ENCODE measurements at places on chromosomes 11 and 22.

DNA sequence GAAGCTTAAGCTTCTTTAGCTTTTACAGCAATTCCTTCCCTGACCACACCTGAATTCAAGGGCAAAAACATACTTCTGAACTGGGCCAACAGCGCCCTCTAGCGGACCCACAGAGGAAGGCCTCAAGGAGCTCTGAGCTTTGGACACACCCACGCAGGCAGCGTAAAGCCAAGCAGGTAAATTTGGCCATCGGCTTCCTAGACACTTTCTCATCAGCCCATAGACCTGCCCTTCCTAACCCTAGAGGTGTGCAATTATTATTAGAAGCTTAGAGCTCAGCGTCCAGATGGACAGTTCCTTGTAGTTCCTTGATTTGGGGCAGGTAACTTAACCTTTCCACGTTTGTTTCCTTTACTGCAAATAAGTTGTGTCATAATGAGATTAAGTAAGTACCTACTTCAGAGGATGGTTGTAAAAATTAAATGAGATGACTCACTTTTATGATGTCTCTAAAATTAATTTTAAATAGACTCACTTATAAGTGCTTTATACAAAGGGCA is 25.7 kb upstream of the HMGXB4 start:
- DNase-seq = no peak

DNA sequence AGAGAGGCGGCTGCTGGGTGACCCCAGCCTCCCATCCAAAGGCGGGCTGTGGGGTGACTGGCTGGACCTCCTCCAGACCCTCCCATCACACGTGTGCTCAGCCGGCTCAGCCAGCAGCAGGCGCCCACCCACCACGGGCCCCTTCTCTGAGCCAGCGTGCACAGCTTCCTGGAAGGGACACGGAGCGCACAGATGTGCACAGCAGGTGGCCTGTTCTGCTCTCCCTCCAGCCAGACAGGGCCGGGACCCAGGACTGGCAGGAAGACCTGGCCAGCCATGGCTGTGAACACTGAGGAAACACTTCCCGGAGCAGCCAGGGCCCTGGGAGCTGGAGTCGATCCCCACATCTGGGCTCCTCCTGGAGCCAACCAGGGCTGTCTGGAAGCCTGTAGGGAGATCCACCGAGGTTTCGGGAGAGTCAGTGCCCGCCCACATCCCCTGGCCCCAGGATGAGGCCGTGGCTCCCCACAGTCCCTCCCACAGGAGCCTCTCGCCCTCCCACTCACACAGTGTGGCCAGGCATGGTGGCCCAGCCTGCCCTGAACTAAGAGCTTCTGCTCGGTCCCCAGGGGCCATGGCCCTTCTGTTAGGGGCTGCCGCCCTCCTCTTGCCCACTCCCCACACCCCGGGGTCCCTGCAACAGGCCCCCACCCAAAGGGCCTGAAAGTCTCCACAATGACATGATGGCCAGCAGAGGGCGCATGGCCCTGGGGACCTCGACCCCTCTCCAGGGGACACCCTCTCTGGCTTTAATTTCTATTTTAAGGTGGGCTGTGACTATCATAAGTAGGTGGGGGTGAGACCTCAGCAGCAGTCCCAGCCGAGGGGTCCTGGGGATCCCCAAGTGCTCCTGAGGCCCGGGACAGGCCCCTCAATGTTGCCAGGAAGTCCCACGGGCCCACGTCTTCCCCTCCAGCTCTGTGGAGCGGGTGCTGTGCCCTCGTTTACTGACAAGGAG is 90.6 kb upstream of the FGF3 start:
- DNase-seq = no peak

DNA sequence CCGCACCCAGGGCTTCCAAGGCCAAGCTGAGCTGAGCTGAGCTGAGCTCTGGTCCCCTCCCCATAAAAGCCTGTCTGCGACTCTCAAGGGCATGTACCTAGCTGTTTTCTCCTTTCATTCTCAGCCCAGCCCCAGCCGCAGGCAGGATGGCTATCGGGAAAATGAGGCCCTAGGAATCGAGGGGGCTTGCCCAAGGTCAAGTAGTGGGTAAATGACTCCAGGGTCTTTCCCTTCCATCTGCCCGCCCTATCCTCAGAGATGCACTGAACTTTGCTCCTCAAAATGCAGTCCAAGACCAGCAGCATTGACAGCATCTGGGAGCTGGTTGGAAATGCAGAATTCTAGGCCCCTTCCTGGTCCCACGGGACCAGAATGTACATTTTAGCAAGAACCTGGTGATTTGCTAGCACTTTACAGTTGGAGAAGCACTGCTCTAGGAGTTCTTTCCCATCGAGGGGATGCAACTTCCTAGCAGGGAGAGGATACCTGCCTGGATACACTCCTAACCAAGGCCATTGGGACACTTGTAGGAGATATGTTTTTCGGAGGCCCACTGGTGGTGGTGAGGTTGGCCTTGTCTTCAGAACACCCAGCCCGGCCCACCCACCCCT is 43.2 kb upstream of the ACCSL start:
- DNase-seq = no peak

DNA sequence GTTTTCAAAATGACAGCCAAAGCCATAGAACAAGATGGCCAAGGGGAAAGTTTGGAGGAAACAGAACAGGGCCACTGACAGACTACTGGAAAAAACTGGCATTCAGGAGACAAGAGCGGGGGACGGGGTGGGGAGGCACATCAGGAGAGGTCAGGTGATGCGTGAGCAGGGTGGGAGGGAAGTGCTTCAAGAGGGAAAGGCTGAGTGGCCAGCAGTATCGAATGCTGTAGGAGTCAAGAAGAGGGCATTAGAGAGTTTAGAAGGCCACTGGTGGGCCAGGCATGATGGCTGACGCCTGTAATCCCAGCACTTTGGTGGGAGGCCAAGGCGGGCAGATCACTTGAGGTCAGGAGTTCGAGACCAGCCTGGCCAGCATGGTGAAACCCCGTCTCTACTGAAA is 8.2 kb downstream of the GTPBP1 start:
- DNase-seq = no peak

- DNase-seq = no peak
Measured at GRCh38 chr11:70647188-70648166, 249.1 kb downstream of the CTTN start.

DNA sequence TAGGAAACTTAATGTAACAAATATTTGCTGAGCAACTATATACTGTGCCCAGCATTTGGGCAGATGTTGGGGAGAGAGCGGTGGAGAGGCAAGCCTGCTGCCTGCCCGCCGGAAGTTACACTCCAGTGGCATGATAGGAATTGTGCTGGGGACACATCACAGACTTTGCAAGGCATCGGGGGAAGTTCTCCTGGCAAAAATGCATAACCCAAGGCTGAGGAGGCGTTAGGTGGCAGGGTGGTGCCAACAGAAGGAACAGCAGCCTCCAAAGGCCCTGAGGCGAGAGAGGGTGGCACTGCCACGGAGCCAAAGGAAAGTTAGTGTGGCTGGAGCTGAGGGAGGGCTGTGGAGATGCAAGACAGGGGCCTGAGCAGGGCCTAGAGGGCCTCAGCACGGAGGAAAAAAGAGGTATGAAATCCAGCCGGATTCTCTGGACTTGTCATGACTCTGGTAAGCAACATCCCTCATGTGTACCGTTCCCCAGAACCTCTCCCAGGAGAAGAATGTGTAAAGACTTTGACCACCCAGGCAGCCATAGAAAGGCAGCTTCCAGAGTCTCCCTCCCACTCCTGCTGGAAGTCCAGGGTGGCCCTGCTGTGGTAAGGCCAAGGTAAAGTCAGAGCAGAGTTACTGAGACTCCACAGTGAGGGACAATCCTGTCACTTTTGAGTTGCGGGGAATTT is 76.1 kb upstream of the RAB1B start:
- DNase-seq = no peak

DNA sequence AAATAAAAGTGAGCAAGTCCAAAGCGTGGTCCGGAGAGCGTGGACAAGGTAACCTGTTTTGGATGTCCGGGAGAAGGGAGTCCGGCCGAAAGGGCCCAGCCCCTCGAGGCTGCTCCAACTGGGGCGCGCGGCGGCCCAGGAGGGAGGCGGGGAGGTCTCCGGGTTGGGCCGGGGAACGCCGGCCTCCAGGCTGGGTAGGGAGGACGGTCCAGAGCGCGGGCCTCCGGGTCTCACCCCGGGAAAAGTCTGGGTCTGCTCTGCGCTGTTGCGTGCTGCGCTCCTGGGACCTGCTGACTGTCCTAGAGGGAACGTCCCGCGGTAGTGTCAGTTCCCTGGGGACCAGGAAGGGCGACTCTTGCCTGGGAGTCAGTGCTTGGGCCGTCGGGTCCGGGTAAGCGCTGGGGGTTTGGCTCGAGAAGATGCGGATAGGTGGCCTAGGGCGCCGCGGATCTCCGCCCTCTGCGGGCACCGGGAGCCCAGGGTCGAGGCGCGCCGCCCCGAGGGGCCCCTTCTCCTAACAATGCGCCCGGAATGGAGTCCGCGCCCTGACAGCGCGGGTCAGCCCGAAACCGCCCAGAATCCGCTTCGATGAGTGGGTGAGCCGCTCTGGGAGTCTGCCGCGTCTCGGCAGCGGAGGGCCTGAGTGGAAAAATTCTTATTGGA is 988 bp upstream of the FLI1 start:
- DNase-seq = no peak
